ENCODE measurements at places on chromosomes 3 and 15.

GRCh38 chr3:130889416-130889946 lies 4.4 kb upstream of the ATP2C1 start:
- no peak for DNase-seq

DNA sequence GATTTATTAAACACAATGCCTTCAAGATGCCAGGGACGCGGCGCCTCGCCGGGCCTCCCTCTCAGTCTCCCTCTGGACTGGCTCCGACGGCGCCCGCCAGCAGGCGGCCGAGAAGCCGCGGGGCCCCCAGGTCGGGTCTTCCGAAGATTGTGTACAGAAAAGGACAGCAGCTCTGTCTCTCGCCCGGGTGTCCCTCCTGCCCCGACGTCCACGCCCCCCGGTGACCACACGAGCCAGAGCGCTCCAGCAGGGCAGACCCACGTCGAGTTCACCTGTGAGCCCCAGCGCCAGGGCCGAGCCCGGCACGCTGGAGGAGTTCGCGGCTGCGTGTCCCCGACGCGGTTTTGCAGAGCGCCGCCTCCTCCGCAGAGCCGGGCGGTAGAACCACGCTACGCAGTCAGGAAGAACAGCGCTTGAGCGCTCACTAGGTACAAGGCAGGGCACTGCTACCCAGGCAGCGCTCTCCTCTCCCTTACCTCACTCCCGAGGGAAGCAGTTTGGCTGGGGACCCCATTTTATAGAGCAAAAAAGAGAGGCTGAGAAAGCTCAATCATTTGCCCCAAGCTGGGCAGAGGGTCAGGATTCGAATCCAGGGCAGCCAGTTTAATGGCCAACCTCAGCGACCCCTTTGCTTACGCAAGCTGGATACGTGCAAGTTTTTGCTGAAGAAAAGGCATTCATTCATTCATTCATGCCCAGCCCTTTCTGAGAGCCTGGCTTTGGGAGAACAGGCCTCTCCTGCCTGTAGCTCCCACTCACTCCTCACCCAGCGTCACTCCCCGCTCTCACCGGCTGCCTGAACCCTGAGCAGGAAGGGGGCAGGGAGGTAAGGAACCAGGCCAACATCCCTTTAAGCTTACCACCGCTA lies 3.0 kb upstream of the TLE3 start:
- DNase-seq, result no peak

DNA sequence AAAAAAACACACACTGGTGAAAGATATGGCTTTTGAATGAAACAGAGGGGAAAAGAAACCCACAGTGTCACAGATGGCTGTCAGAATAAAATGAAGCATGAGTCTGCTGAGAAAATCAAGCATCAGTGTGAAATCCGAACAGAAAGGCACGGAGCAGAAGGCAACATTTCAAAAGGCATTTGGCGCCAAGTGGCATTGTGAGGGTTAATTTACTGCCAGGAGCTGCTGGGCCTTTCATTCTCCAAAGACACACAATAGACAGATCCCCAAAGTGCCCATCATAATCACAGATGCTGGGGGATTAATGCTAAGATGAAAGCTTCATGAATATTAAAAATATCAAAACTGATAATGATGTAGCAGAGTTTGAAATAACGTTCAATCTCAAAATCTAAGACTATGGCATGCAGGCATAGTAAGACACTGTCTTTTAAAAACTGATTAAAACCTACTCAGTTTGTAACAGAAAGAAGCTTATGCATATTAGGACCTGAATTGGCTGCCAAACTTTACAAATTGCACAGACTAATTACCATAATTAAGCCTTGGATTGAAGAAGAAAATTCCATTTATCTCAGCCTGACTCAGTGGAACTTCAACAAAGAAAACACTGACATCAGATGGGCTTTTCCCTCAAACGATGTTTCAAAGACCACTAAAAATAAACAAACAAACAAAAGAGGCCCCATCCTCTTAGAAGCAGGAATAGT lies 589.2 kb downstream of the ROBO1 start:
- no peak for DNase-seq

- DNase-seq, result no peak
These were observed 93.2 kb downstream of the TMEM212 start for GRCh38 chr3:171936191-171936841.

DNA sequence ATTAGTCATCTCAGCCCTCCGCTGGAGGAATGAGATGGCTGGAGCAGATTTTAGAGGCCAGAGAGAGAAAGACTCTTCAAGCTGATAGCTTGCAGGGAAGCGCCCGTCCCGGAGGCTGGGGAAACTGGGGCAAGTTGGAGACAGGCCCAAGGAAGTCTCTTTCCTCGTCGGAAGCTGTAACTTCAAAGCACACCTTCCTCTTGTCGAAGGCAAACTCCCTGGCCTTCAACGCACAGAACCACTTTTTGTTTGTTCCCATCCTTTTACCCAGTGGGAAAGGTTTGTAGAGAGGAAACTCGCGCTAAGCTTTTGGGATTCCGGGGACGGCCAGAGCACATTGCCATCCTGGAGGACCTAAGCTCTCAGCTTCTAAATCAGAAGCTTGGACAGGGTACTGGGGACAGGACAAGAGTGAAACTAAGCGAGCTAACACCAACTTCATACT lies 900 bp upstream of the EOMES start:
- no peak for DNase-seq

DNA sequence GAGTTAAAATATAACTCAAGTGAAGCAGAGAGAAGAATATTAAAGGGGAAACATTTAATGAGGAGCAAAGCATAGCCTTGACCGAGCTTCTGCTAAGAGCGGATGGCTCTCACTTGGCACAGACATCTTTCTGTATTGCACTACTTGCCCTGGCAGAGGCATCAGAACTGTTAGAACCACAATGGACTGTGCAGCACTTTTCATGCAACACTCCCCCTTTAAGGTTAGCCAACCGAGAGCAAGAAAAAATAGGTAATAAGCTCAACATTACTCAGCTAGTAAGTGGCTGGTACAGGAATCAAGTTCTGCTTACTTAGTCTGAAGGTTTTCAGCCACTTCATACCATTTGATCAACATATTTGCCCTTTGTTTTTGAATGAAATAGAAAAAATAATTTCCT lies 33.7 kb downstream of the CRTC3 start:
- DNase-seq, result no peak

GRCh38 chr15:20386198-20386597 lies 155.4 kb downstream of the GOLGA6L6 start:
- DNase-seq, result no peak

- no peak for DNase-seq
These were observed 132.9 kb upstream of the AADACL2 start for GRCh38 chr3:151600783-151601182.

DNA sequence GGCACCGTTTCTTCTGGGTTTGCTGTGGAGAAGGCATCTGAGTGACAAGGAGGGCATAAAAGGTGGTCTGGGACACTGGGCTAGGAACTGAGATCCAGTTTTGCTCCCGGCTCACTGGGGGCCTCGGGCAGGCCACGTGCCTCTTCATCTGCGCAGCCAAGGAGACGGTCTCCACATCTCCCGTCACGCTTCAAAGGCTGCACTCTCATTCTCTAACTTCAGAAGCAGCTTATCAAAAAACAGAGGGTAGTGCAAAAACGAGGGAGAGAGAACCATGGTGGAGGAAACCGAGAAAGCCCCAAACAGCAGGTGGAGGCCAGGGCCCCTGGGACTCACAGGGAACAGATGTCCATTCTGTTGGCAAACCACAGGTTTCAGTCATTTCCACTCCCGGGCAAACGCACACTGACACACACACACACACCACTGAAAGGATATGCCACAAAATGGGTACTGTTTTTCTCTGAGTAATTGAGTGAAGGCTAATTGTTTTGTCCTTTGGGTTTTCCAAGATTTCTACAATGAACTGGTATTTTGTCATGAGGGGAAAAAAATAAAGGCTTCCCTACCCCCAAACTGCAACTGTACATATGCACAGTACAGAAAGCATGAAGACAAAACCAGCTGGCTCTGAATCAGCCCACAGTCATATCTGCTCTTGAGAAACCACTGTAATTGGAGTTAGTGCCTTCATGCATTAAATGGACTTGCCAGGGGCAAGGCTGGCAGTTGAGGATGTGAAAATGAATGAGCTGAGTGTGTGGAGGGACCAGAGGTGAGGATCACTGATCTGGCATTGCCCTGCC lies 71.9 kb downstream of the MGLL start:
- no peak for DNase-seq

DNA sequence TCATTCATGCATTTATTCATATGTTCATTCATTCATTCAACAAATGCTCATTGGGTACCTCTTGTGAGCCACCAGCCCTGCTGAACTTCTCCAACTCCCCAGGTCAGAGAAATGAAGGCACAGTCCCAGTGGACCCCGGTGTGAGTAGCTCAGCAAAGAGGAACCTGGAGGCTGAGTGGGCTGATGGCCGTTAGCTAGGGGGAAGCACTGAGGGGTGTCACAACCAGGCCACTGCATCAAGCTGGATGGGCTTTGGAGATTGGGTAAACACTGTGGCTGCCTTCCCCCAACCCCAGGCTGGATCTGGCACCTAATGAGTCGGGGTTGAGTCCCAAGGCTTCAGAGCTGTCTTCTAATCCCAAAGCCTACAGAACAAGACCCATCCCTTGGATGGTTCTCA lies 12.1 kb upstream of the ALAS1 start:
- DNase-seq, result no peak

GRCh38 chr15:56295433-56295832 lies 51.8 kb upstream of the RFX7 start:
- no peak for DNase-seq

GRCh38 chr3:113038328-113038727 lies 47.5 kb downstream of the GTPBP8 start:
- DNase-seq, result no peak

- no peak for DNase-seq
These were observed 191.5 kb upstream of the DPH6 start for GRCh38 chr15:35737441-35737840.

GRCh38 chr3:171284308-171285075 lies 175.7 kb downstream of the TNIK start:
- DNase-seq, result no peak

- no peak for DNase-seq
These were observed 233.9 kb downstream of the BBX start for GRCh38 chr3:107756649-107757048.

- no peak for DNase-seq
These were observed 12.9 kb upstream of the LINGO1 start for GRCh38 chr15:77645602-77646001.

- no peak for DNase-seq
These were observed 32.6 kb downstream of the SEMA7A start for GRCh38 chr15:74400915-74401757.

- no peak for DNase-seq
These were observed 88.9 kb downstream of the AAGAB start for GRCh38 chr15:67165254-67166253.

- DNase-seq, result no peak
These were observed 28.7 kb upstream of the GBE1 start for GRCh38 chr3:81790117-81790516.

- peak; percentile 59 for DNase-seq
These were observed 1.0 kb downstream of the HYAL2 start for GRCh38 chr3:50321336-50322114.

DNA sequence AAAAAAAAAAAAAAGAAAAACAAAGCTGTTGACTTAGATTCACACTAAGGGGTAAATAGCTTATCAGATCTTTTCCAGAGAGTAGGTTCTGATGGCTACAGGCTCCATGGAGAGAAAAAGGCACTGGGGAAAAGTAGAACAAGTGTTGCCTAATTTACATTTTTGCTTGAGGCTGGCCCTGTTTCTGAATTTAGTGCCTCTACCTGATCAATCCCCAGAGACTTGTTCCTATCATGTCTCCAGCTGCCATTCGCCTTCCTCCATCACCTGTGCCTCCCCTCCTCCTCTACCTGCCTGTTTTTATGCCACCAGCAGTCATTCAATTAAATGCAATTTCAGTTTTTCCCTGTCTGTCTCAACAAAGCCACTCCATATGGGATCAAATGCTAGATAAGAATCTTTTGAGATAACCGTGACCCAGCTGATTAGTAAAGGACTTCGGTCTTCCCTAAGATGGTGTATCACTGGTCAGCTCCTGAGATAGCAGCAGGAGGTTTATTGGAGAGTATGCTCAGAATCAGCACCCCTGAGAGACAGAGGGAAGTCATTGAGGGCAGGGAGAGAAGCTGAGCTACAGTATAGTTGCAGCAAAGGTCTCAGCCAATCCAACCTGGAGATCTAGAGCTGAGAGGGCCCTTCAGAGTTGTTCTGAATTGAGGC lies 88.1 kb upstream of the GADL1 start:
- DNase-seq, result no peak

DNA sequence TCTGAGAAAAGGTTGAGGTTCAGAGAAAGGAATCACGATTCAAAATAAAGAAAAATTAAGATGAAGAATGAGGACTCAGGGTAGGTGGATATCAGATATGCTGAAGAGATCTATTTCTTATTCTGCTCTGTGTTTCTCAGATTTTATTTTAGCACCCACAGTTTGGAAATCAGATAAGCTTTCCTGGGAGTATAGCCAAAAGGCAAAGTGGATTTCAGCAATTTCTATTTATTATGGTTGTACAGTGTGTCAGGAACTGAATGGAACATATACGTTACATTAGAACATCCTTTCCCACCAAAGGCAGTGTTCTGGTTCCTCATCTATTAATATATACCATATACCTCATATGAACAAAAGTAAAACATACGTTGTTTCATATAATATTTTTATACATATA lies 18.9 kb downstream of the PEX5L start:
- no peak for DNase-seq

DNA sequence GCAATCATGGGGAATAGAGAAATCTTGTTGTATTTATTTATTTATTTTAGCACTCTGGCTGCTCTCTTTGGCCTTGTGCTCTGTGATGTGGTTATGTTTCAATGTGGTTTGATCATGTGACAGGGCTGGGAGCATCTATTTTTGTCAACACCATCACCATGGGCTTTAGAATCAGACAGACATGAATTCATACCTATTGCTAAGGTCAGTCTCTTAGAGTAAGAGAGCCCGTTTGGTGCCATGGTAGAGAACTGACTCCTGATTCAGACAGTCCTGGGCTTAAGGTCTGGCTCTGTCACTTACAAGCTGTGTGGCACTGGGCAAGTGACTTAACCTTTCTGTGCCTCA lies 157.0 kb downstream of the RYR3 start:
- no peak for DNase-seq

GRCh38 chr15:46416544-46416943 lies 781.7 kb downstream of the SQOR start:
- DNase-seq, result no peak

DNA sequence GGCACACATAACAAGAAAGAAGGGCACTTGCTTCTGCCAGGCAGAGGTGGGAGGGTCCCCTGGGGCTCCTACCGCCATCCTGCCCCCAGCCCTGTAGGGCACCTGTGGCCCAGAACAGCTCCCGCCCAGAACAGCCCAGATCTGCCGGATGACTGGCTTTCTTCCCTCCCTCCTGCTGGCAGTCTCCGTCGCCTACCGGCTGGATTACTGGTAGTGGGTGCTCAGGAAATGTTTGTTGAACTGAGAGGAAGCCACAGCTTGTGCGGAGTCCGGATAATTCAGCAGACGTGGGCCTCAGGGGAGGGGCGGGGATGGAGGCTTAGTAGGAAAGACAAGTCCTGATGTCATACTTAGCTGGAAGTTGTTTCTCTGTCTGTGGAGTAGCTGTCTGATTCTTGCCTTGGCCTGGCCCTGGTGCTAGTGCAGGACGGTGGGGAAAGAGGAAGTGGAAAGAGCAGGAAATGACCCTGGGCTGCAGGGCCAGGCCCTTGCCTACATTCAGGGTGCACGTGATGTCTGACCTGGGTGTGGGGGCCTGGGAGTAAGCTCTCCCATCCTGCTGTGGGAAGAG lies 6.7 kb downstream of the CCDC9B start:
- no peak for DNase-seq
